ENCODE measurements at places on chromosomes 13 and 19.
A peak's percentile ranks its signal among the peaks of the same experiment; 100 is the strongest.

DNA sequence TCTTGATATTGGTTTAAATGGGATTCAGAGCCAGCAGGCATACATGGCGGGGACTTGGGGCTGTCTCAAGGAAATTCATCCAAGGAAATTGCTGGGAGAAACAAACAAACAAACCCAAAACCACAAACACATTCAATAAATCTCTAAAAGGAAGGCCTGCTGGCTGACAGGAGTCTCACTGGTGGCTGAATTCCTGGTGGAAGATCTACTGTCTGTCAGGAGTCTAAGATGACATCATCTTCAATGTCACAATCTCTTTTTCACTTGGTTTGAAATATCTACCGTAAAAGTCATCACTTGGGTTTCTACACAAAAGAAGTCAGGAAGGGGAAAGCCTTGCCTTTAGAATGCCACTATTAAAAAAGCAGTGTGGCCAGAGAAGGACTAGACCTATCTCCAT, 87.9 kb downstream of the KLF5 start:
- DNase-seq: no peak

- no peak for DNase-seq
These were observed 221.8 kb downstream of the OLFM4 start for GRCh38 chr13:53250272-53250875.

DNA sequence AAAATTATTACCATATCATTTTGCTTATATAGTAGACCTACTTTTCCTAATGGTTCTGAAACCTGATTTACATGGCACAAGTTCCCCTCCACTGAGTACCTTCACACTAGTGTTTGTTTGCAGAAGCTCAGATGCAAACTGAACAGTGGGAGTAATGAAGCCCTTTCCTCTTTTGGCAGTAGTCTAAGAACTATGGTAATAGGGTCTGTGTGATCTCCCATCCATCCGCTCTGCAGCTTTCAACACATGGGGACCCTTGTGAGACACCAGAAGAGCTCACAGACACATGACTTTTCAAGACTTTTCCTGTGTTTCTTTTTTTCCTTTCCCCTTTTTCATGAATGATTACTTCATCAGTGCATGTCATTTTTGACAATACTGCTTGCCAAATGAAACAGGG, 336.0 kb downstream of the ATP8A2 start:
- DNase-seq: no peak

- no peak for DNase-seq
These were observed 267.4 kb downstream of the PCDH20 start for GRCh38 chr13:61148211-61148610.

GRCh38 chr19:54211235-54211634, 10.6 kb downstream of the RPS9 start:
- DNase-seq: no peak

DNA sequence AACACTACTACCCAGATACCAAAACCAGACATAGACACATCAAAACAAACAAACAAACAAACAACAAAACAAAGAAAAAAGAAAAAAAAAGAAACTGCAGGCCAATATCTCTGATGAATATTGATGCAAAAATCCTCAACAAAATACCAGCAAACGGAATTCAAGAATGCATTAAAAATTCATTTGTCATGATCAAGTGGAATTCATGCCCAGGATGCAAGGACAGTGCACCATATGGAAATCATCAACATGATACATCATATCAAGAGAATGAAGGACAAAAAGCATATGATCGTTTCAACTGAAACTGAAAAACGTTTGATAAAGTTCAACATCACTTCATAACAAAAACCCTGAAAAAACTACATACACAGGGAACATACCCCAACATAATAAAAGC, 48.9 kb upstream of the CEACAM21 start:
- DNase-seq: no peak

DNA sequence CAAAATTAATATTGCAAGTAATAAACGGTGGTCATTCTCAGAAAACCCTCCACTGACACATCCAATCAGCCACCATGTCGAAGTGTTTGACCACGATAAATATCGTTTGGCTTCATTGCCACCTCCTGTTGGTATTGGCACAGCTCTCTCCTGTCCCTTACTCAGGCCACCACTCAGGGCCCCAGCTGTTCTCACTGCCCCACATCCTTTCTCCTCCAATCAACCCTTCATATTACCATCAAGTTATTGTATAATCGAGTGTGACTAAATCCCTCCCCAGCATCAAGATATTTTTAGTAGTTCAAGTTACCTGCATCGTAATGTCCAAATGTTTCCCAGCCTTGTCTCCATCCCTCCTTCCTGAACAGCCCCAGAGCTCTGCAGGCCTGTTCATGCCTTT, 50.4 kb downstream of the SACS start:
- DNase-seq: no peak

DNA sequence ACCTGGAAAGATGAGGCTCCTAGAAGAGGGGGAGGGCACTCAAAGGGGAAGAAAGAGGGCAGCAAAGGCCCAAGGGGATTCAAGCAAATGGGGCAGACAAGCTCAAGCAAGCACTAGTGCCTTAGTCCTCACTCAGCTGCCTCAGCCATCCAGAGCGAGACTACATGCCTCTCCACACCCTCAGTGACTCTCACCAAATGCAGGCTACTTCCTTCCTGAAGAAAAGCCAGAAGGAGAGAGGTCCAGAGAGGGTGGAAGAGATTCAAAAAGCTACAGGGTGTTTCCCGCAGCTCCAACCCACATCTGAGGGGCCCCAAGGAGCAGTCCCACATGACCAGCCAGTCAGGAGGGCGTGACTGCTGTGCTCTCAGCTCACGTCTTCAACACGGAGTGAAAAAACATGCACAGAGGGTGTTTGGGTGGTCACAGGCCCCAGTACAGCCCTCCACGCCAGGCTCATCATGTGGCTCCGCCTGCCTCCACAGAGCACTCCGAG, 40.5 kb downstream of the MIPEP start:
- no peak for DNase-seq

GRCh38 chr13:112127564-112128330, 60.8 kb downstream of the SOX1 start:
- DNase-seq: no peak

DNA sequence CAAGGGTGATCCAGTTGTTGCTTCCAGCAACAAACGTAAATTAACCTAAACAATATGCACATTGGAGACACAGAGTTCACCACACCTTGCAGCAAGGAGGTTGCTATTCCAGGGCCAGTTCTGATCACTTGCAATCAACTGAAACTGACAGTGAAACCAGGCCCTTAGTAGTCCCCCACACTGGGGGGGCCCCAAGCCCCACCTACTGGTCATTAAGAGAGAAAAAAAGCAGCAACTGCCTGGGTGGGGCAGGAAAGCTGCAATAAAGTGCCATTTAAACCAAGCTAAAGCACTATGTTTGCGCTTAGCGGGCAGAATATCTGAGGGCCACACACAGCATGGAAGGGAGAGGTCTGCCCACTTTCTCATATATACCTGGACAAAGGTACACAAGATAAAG, 51.5 kb downstream of the ATP7B start:
- no peak for DNase-seq

DNA sequence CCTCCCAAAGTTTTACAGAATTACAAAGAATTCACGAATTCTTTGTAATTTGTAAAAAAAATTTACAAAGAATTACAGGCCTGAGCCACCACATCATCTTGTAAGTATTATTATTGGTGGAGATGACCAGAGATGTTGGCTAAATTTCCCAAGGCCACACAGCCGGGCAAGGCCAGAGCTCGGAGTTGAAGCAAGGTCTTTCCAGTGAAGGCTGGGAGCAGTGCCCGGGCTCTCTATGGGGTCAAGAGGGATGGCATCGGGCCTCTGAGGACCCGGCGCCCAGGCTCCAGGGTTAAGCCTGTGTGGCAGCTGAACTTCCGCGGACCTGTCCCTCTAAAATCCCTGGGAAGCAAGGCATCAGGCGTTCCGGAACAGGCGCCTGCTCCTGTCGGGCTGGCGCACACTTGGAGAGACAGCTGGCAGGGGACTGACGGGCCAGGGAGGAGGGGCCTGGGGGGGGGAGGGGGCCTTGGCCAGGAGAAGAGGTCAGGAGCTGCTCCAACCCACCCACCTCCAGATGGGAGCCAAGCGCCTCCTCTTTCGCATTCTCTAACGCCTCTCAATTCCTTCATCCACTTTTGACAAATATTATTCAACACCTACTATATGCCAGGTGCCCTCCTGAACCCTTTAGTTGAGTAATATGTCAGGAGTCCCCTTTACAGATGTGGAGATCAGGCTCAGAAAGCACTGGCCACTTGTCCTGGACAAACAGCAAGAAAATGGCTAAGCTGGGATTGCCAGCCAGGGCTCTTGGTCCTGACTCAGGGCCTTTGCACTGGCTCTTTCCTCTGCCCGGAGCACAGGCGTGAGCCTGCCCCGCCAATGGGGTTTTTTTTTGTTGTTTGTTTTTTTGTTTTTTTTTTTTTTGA, 36.8 kb upstream of the SEMA6B start:
- no peak for DNase-seq

DNA sequence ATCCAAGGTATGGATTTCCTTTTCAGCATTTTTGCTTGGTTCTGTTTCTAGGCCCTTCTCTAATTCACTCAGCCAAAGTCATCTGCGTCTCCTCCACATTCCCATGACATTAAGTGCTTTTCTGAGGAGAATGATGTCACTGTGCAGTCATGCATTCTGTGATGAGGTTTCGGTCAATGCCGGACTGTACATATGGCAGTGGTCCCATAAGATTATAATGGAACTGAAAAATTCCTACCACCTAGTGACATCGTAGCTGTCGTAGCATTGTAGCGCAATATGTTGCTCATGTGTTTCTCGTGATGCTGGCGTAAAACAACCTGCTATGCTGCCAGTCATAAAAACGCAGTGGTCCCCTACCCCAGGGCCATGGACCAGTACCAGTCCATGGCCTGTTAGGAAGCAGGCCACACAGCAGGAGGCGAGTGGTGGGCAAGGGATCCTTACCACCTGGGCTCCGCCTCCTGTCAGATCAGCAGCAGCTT, 63.4 kb upstream of the TNFRSF19 start:
- DNase-seq: no peak

- DNase-seq: no peak
These were observed 159.5 kb downstream of the KDM4B start for GRCh38 chr19:5128251-5128935.

- DNase-seq: peak; percentile 35
These were observed 20.3 kb downstream of the C19orf81 start for GRCh38 chr19:50669302-50670101.

DNA sequence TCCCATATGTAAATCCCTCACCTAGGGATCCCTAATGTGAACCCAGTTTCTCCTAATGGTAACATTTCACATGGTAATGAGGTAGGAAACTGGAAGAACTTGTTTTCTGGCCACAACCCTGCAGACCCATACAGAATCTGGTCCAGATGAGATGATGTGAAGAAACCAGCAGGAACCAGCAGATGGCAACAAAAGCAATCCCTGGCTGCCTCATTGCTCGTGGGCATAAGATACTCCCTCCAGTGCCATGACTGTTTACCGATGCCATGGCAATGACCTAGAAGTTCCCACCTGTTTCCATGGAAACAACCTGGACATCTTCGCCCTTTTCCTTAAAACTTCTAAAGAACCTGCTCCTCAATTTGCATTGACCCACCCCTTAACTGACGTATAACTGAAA, 1.4 kb upstream of the CD209 start:
- no peak for DNase-seq

- no peak for DNase-seq
These were observed 90.5 kb downstream of the RNASEH2B start for GRCh38 chr13:51000061-51000460.

- no peak for DNase-seq
These were observed 6.6 kb downstream of the STARD13 start for GRCh38 chr13:33278913-33279312.

DNA sequence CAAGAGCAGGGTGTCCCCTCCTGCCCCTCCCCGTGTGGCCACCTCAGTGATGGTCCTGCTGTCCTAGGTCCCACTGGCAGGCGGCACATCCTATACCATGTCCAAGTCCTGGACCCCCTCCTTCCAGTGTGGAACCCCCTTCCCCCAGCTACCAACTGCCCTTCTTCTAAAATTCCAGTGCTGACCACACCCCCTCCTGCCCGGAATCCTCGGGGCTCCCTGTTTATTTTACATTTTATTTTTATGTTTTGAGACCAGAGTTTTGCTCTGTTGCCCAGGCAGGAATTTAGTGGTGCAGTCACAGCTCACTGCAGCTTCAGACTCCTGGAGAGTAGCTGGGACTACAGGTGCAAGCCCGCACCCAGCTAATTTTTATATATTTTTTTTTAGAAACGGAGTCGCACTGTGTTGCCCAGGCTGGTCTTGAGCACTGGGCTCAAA, 945 bp upstream of the CPAMD8 start:
- DNase-seq: no peak

DNA sequence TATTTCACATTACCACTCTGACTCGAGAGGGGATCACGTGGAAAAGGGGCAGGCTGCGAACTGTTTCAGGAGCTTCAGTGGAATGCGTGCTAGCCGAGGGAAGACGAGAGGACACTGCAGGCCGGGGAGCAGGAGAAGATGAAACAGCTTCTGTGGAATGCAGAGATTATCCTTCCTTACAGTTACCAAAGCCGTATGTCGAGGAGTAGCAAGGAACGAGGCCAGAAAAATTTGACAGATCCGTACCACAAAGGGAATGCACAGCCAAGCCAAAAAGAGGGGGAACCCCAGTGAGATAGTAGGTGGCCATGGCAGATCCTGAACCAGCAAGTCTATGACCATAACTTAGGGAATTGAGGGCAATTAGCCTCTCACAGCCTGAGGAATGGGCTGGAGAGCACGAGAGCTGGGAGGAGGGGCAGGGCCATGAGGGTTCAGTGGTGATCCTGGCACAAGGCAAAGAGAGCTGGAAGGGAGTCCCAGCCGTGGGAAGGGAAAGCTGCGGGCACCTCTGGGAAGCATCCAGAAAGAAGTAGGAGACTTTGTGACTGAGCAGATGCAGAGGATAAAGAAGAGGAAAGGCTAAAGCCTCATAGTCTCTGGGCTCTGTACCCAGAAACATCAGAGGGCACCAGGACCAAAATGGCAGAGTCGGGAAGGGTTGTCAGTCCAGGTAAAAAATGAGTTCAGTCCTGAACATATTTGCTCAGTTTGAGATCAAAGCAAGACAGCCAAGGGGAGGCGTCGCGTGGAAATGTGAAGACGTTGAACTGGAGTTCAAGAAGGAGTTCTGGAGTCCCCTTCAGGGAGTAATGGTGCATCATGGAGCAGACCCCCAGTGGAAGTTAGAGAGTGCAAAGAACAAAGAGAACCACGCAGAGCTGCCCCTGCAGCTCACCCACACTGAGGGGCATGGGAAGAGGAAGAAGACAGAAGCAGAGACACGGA, 5.1 kb downstream of the COL4A1 start:
- no peak for DNase-seq

DNA sequence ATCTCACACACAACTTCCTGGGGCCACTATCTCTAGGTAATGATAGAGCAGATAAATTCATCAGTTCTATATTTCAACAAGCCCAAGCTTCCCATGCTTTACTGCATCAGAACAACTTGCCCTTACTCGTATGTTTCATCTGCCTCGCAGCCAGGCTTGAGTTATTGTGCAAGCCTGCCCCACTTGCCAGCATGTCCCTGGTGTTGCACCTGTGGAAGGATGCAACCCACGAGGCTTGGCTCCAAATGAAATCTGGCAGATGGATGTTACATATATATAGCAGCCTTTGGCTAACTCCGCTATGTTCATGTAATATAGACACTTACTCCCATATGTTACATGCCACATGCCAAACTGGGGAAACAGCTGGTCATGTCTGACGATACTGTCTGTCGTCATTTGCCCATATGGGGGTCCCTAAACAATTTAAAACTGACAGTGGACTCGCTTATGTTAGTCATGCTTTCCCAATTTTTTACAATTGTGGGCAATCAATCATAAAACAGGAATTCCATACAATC, 6.2 kb downstream of the ERVK3-1 start:
- no peak for DNase-seq
